ENCODE measurements at places on chromosomes 4 and X. TPM values are rescaled to one million over a fixed set of nuclear protein-coding genes. Genes with fewer than 3 reads are reported as not detected.
A peak's percentile ranks its signal among the peaks of the same experiment; 100 is the strongest.

The AFM gene
- not detected for total RNA-seq

DNA sequence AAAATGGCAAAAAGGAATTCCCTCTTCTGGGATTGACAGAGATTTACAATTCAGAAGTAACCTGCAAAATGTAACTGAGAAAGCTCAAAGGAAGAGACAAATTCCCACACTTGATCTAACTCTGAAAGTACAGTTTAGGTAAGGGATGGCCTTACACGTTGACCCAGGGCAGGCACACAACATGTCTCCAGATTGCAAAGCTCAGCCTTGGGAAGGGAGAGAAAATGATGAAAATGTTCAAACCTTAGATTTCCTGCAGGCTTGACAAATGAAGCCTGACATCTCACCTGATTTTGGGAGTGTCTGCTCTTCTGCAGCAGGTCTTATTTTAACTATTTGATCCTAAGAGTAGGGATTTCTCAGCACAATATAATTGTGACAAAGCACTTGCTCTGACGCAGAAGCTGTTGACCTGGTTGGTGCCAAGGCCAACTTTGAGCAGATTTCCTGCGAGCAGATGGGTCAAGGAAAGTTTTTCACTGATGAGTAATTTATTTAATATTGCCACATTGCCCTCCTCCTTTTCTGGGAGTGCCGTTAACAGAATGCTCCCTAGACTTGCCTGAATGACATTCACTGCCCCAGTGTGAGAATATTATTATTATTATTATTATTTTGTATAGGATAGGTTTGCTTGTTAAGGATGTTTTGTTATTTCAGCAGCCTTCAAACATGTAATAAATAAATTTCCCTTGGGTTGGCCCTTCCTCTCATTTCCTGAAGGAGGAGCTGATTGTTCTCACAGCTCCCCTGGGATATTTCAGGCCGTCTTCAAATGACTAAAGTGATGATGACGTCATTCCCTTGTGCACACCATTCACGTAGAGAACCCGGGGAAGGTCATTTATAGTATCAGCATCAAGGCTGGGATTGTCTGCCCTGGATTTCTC lies 157.1 kb downstream of the VEGFC start:
- DNase-seq = peak; percentile 24

DNA sequence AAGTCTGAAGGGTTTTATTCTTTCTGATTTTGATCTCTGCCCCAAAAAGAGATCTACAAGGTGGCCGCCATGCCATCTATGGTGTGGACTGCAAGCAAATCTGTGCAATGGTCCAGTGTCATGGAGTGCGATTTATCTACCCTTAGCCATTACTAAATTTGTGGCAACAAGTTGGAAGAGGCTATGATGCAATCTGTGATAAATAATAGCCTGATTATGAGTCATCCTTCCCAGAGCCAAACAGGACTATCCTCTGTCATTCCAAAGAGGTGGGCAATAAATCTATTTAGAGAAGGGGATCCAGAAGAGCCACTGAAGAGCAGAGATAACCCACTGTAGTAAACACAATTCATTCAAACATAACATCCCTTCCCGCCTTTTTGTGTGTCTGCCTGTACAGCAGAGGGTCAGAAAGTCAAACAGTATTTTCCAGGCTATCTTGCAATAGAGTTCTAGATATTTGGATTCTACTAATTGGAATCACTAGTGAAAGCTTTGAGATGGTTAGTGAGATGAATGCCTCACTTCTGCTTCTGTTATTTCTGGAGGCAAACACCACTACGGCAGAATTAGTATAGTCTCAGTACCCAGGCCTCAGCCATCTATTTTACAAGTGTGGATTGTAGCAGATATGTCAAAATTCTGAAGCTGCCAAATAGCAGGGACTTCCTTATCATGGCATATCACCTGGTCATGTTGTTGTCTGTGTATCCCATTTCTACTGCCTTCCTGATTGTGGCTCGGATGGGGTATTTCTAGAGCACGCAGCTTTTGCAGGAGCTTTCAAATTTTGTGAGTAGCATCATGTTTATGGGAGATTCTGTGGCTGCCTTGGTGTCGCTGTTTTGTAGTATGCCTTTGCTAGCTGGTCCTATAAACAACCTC lies 192.0 kb downstream of the SMIM20 start:
- DNase-seq = peak; percentile 35

GRCh38 chr4:67909905-67910584 lies 26.2 kb upstream of the TMPRSS11D start:
- no peak for DNase-seq
